Fibroblast of skin of right biceps (primary cell): ENCODE measurements at places on chromosomes 5 and 9.

- DNase-seq = no peak
These were observed 16.4 kb downstream of the RFK start for GRCh38 chr9:76377791-76378190.

GRCh38 chr5:126444137-126444536, 20.9 kb downstream of the GRAMD2B start:
- DNase-seq = no peak

DNA sequence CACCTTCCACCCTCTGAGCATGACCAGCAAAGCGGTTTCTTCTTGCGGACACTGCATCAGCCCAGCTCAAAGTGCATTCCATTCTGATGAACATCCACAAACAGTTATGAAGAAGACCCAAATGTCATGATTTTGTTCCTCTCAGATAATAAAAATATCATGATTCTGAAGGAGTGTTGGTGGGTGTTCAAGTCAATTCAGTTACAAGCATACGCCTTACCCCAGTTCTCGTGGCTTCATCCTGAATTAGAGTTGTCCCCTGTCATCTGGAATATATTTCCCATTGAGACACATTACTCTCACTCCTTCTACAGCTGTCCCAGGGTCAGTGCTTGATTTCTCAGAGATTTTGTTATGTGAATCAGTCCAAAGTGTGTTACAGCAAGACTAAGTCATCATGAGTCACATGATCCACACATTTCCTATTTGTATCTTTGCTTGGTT, 325.4 kb downstream of the RFX3 start:
- peak; percentile 79 for DNase-seq

- no peak for DNase-seq
These were observed 50.2 kb downstream of the CARTPT start for GRCh38 chr5:71769287-71769686.

GRCh38 chr5:113263545-113263944, 171.2 kb downstream of the TSSK1B start:
- no peak for DNase-seq

DNA sequence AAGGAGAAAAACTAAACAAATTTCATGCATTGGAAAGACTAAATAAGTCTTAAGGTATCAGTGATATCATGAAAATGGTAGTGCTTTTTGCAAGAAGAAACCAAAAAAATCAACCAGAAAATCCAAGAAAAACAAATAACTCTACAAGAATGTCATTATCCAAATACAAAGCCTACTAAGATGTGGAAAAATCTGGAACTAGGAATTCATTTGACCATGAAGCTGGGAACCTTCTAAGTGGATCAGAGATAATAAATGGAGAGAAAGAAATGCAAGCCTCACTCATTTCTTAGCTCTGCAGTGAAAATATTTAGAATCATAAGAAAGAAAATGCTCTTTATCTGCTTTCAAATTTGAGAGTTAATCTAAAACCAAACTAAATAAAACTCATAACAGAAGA, 51.3 kb downstream of the RASEF start:
- peak; percentile 68 for DNase-seq

DNA sequence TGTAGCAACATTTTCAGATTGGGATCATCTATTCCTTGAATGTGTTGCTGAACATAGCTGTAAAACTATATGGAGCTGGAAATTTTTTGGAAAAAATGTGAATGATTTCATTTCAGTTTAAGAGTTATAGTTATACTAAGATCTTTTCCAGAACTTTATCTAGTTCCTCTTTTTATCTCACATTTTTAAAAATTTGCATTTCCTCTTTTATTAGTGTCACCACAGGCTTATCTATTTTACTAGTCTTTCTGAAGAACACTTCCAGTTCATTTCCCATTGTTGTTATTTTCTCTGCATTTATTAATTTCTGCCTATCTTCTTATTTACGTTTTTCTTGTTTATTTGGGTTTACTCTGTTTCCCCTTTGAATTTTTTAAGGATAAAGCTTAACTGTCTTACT, 46.0 kb upstream of the FSTL4 start:
- DNase-seq = no peak

DNA sequence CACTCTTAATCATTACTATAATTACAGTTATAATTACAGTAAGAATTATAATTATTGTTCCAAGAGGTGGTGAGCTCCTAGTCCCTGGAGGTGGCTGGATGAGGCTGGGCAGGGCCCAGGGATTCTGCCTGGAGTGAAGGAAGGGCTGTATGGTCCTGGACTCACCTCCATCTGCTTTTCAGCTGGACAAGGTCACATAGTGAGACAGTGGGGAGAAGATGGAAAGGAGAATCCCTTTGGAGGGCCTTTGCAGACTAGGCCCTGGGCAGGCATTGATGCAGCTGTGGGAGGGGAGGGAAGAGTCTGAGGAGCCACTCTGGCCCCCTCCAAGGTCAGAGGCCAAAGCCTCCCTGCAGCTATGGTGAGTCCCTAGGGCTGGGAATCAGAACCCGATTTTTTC, 125.4 kb downstream of the RGS3 start:
- DNase-seq = no peak

DNA sequence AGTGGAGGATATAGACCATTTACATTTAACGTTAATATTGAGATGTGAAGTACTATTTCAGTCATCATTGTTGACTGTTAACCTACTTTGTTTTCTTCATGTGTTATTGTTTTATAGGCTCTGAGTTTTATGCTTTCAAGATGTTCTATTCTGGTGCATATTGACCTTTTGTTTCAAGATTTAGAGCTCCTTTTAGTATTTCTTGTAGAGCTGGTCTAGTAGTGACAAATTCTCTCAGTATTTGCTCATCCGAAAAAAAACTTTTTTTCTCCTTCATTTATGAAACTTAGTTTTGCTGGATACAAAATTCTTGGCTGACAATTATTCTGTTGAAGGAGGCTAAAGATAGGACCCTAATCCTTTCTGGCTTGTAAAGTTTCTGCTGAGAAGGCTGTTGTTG, 91.3 kb downstream of the INVS start:
- no peak for DNase-seq

DNA sequence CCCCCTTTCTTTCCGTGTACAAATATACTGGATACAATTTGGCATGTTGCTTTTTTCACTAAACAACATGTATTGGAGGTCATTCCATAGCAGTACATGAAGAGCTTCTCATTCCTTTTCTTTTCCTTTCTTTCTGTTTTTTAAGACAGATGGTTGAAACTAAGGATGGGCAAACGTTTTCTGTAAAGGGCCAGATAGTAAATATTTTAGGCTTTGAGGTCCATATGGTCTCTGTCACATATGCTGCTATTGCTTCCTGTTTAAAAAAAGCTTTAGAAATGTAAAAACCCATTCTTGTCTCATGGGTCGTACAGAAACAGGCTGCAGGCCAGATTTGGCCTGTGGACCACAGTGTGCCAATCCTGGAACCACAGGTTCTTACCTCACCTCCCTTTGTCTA, 160.1 kb downstream of the ACER2 start:
- no peak for DNase-seq

DNA sequence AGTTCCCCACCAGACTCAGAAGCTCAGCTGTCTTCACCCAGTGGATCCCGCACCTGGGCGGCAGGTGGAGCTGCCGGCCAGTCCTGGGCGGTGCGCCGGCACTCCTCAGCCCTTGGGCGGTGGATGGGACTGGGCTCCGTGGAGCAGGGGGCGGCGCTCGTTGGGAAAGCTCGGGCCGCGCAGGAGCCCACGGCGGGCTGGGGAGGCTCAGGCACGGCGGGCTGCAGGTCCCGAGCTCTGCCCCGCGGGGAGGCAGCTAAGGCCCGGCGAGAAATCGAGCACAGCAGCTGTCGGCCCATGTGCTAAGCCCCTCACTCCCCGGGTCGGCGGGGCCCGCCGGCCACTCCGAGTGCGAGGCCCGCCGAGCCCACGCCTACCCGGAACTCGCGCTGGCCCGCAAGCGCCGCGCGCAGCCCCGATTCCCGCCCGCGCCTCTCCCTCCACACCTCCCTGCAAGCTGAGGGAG, 560.0 kb downstream of the BRINP1 start:
- no peak for DNase-seq

DNA sequence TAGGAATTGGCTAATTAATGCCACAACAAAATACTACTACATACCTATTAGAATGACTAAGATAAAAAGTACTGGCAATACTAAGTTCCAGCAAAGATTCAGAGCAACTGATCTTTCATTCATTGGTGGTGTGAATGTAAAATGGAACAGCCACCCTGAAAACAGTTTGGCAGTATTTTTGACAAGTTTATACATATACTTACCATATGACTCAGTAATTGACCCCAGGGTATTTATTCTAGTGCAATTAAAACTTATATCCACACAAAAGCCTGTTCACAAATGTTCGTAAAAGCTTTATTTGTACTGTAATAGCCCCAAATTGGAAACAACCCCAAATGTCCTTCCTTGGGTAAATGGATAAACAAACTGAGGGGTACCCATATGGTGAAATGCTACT, 270.8 kb upstream of the ACTBL2 start:
- no peak for DNase-seq

DNA sequence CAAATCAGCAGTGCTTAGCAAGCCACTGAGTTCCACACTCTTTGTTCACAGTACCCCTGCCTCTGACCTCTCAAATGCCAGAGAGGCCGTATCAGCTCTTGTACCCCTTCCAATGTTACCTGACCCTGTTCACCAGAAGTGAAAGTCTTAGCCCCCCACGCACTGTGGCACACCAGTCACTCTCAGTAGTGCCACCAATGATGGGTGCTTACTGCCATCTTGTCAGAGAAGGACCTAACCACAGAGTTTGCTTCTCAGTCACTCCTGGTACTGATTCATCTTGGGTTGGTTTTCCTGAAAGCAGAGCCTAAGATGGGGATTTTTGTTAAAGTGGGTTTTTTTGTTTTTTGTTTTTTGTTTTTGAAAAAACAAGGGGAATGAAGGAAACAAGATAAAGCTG, 28.8 kb upstream of the PANK3 start:
- DNase-seq = no peak

DNA sequence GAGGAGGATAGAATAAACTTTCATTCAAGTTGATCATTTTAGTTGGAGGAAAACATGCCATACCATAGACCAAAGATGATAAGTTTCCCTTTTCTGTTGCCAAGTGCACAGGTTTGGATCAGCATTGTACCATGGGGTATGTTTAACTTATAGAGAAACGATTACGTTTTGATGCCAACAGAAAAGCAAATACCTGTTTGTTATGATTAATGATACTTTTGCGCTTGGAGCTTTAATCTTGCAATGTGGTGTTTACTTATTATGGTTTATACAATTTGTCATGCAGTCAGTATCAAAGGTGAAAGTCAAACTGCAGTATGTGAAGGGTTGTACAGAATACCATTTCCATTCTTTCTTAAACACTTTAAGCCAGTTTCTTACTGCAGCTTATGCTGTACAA, 13.2 kb upstream of the ARHGEF28 start:
- DNase-seq = no peak

GRCh38 chr5:14745753-14746152, 81.2 kb downstream of the OTULIN start:
- DNase-seq = no peak

- no peak for DNase-seq
These were observed 27.2 kb downstream of the TMOD1 start for GRCh38 chr9:97528529-97529230.

- DNase-seq = no peak
These were observed 102.2 kb downstream of the COL5A1 start for GRCh38 chr9:134743853-134744252.

GRCh38 chr9:656926-657568, 184.4 kb upstream of the DMRT1 start:
- no peak for DNase-seq

GRCh38 chr5:6083311-6083978, 294.9 kb downstream of the MED10 start:
- no peak for DNase-seq

DNA sequence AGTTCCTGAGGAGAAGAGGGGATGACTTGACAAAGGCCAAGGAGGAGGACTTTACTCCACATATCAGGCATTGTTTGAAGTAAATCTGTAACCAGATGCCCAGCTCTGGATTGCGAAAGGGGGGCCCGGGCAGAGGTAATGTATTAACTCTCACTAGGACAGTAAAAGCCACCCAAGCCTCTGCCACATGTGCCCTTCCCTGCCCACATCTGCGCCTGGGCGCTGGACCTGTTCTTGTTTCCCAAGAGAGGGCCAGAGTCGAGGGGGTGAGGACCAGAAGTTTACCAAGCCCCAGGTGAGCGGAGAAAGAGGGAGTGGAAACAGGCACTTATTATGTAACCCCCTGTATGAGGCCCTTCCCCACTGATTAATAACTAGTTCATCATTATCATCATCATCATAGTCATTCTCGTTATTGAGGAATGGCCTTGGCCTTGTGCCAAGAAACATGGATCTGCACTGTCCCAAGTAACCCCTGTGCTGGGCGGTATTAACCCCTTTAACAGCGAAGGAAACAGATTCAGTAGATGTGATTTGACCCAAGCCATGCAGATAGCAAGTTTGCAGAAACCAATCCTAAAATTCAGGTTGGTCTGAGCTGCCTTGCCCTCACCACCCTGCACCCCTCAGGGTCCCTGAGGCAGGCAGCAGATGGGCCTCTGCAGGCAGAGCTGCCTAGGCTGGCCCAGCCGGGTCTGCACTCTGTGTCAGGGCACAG, at the start of gene SLC23A1:
Gene SLC23A1 (minus strand): TSS at position 23 of the 718 bp plus-strand sequence. CDS start 44 bp downstream, outside the sequence.
- no peak for DNase-seq

- DNase-seq = no peak
These were observed 70.5 kb downstream of the DMRT2 start for GRCh38 chr9:1120500-1121165.

GRCh38 chr5:36875051-36875789, 1.3 kb upstream of the NIPBL start:
- DNase-seq = peak; percentile 61

- DNase-seq = peak; percentile 66
These were observed 3.6 kb downstream of the IARS1 start for GRCh38 chr9:92289708-92290390.

- DNase-seq = no peak
These were observed at the start of gene BSPRY for GRCh38 chr9:113349445-113350094. Gene BSPRY (plus strand): TSS chr9:113349541. CDS start chr9:113349580, 39 bp downstream.

GRCh38 chr5:40834391-40834848, 602 bp downstream of the RPL37 start:
- DNase-seq = peak; percentile 19

DNA sequence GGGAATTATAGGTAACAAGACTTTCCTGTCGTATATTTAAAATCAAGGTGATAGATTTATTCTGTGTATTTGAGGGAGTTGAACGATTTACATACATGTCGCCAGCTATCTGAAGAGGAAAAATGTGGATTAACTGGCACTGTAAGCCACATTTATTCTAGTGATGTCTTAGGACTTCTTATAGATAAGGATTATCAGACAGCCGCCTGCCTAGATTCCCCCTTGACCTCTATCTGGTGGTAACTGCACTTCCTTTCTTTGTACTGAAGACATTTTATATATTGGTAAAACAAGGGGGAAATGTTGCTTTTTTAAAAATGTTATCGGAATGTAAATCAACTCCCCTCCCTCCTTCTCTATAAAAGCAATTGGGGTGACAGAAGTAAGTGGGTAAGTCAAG, 39.3 kb upstream of the F2RL2 start:
- DNase-seq = no peak

DNA sequence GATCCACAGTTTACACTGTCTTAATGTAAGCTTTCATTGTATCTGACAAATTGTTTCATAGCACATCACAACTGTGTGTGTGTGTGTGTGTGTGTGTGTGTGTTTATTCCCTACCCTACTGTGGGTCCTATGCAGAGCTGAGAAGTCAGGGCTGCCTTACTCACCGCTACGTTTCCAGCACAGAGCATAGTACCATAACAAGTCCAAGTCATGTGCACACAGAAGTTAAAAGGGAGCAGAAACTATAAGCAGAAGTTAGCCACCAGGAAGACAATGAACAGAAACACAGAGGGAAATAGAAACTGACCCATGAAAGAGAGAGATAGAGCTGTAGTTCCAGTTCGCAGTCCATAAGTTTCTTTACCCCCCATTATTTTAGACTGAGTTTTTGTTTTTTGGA, 38.2 kb upstream of the DMXL1 start:
- no peak for DNase-seq
